ENCODE measurements at places on chromosomes 5 and 9.

- peak; percentile 2 for DNase-seq
These were observed 656 bp downstream of the CEP78 start for GRCh38 chr9:78236551-78236910.

- no peak for DNase-seq
These were observed 352.9 kb downstream of the GLIS3 start for GRCh38 chr9:3946840-3947587.

- no peak for DNase-seq
These were observed 21.5 kb downstream of the NEURL1B start for GRCh38 chr5:172662596-172662995.

GRCh38 chr9:110157823-110158664, 49.9 kb downstream of the C9orf152 start:
- no peak for DNase-seq

- no peak for DNase-seq
These were observed 54.0 kb upstream of the ALDH1B1 start for GRCh38 chr9:38338342-38339018.

GRCh38 chr5:143025971-143026370, 255.8 kb downstream of the ARHGAP26 start:
- DNase-seq, result no peak

- no peak for DNase-seq
These were observed 5.4 kb upstream of the ZDHHC12 start for GRCh38 chr9:128729302-128729701.

- DNase-seq, result no peak
These were observed 7.5 kb upstream of the SLC12A7 start for GRCh38 chr5:1119312-1119831.

DNA sequence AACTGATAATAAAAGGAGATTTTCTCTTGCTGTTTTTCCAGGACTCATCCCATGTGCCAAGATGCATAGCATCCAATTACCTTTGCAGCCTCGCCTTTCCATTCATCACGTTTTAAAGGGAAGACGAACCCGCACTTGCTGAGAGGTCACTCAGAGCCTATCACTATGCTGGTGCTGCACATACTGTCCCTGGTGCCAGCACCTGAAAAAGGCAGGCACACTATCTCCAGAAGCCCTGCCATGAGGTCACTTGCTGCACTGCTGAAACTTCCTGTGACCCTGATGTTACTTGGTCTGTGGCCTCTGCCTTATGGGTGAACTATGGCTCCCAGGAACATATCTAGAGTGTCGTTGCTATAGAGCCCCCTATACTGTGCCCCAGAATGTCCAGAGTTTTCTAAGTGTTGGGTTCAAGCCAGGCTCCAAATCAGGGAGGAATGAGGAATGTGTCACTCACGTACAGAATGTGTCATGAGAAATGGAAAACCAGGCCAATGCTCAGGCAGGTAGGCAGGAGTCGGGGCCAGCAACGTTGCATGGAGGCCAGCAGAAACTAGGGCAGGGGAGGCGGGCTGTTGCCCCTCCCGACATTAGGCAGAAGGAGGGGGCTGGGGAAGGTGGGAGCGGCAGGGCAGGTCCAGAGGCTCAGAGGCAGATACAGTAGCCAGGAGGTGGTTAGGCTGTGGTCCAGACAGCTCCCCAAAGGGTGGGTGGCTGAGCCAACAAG, 262.1 kb downstream of the CRB2 start:
- DNase-seq, result no peak

GRCh38 chr9:104911032-104911607, 16.8 kb downstream of the ABCA1 start:
- no peak for DNase-seq

DNA sequence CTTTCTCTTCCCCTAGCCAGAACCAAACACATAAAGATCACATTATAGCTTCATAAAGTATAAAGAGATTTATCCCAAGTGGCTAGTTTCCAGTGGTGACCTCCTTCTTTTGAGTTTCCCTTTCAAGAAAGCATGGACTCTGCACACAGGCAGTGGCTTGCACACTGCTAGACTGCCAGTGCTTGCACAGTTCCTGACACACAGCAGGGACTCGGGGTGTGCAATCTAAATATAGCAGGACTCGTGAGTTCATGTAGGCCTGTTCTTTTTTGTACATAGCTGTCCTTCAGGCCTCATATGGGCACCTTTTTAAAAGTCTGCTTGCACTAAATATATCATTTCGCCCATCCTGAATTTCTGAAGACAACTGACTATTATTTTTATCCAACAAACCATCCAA, 308.6 kb downstream of the FBXL7 start:
- DNase-seq, result no peak

DNA sequence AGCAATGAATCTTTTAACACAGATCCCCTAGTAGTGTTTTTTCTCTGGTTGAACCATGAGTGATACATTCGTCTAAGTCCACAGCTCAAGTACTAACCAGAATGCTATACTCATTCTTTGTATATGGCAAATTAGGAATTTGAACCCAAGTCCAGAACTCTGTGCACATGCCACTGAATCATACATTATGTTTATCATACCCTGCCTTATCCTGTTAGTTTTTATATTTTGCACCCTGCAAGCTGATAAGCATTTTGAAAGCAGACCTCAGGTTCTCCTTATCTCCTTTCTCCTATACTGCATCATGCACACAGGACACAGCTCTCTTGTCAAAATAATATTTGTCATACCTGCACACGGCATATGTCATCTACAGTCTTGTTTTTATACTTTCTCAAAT, 54.6 kb upstream of the ELL2 start:
- DNase-seq, result no peak

- no peak for DNase-seq
These were observed 22.8 kb downstream of the LMNB1 start for GRCh38 chr5:126799780-126800179.

GRCh38 chr9:88994469-88995199, 3.4 kb downstream of the S1PR3 start:
- DNase-seq, result no peak

- no peak for DNase-seq
These were observed 305.8 kb downstream of the TRIM32 start for GRCh38 chr9:116992865-116993264.

DNA sequence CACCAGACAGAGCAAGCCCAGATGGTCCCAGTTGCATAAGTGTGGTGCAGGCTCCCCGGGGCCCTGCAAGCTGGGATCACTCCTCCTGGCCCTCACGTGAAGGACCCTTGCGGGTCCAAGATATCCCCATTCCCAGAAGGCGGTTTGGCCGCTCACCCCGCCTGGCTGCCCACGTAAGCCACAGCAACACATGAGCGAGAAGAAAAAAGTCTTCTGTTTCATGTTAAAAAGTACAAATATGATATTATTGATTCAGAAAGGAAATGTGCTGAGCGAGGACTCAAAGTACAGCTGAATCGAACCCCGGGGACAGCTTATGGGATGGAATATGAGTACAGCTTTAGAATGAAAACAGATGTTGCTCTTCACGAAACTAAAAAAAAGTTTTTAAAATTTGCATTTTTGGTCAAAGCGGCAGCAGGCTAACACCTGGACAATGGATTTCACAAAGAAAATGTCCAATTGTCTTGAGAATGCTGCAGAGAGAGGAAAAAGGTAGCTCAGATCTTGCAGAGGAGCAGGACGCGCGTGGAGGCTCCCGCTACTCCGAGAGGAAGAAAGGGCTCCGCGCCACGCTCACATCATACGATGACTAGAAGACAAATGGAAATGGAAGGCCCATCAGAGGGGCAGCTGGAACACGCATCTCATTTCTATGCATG, 427.6 kb downstream of the IRX1 start:
- DNase-seq, result no peak

- no peak for DNase-seq
These were observed 320.9 kb downstream of the NTRK2 start for GRCh38 chr9:84990416-84990815.

GRCh38 chr5:115775999-115776398, 40.5 kb downstream of the CDO1 start:
- no peak for DNase-seq

- DNase-seq, result no peak
These were observed 84.2 kb upstream of the ERCC6L2 start for GRCh38 chr9:95791286-95791685.

DNA sequence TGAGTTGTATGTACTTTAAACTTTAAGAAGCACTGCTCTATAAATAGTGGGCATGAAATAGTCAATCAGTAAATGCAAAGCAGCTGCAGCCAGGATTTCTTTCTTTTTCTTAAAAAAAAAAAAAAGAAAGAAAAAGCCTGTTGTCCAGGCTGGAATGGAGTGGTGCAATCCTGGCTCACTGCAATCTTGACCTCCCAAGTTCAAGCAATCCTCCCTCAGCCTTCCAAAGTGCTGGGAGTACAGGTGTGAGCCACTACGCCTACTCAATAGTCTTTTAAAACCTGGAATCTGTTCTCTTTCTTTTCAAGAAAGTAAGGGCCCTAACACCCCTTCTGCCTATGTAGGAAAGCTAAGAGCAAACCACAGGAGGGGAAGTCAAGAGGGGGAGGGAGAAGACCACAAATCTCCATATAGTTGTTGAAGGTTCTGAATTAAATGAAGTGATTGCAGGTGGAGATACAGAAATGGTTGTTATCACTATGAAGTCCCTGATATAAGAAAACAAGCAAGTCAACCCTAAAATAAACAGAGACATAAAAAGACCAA, 20.6 kb upstream of the TPD52L3 start:
- DNase-seq, result no peak

GRCh38 chr5:126595486-126596083, 566 bp upstream of the ALDH7A1 start:
- no peak for DNase-seq

DNA sequence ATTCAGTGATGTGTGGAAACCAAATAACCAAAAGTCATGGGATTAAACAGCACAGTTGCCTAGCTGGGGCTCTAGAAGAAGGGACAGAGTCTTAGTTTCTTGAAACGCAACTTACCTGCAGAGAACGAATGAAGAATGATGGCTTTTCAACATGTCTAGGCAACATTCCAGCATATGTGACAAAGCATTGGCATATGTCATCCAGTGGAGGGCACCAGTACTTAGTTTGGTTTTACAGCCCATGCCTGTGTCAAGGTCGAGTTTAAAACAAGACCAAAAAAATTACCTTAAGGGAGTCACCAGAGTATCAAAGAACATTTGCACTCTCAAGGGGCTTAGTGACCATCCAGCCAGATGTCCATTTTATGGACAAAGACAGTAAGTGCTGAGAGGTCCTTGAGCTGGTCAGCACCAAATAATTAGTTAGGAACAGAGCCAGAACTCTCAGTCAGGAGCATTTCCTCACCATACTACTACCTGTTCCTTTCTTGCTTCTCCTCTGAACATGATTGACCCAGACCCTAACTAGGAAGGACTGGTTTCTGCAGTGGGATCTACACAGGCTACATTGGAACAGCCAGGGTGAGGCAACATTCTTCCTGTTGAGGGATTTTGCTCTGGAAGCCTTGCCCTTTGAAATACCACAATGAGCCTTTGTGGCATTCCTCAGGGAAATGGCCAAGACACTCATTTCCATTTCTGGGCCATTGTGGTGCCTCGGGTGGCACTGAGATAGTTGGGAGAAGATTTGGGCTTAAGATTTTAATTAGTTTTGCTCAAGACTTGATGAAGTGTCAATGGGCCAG, 75.4 kb upstream of the ANKH start:
- no peak for DNase-seq

GRCh38 chr5:170216257-170216864, 16.4 kb upstream of the C5orf58 start:
- no peak for DNase-seq

DNA sequence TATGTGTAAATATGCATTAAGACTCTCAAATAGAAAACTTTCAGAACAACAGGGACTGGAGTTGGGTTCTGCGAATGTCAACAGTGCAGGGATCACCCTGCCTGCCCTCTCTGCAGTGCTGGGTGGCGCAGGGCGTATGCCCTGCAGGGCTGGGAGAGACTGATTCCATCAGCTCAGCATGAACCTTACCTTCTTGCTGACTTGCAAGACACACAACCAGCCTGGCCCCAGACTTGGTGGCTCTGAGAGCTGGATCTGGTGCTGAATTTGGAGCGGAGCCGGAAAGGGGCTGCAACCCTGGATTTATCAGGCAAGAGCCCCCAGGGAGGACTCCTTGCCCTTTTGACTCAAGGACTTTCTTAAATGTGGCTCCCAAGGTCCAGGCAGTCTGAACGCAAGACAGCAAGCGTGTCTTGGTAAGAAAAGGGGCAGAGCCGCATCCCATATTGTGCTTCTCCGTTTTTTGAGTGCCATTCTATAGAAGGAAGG, 376.0 kb upstream of the IRX2 start:
- no peak for DNase-seq

DNA sequence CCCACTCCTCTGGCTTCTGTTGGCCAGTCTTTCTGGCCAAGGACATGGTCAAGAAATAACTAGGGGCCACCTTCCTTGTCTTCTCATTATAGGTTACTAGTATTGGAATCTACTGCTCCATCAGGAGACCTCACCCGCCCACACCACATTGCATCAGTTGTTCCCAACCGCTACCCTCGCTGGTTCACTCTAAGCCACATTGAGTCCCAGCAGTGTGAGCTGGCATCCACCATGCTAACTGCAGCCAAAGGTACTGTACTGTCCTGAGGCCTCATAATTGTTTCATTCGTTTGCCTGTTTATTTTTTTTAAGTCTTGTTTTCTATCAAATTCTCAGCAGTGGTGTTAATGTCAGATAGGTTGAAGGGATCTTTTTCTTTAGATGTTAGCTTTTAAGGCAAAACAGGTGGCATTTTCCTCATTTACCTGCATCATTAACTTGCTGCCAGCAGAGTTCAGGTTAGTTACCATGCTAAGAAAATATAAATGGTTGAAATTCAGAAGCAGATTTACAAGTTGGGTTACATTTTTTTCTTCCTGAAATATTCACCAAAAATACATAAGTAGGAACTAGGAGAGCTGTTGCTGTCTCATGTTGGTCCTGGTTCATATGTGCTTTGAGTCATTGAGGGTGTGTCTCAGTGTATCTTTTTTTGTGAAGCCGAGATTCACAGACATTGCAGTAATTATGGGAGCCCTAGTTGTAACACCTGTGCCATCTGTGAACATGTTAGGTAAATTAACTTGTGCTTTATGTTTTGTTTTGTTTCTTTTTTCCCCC, 206.9 kb downstream of the ZSWIM6 start:
- DNase-seq, result no peak

DNA sequence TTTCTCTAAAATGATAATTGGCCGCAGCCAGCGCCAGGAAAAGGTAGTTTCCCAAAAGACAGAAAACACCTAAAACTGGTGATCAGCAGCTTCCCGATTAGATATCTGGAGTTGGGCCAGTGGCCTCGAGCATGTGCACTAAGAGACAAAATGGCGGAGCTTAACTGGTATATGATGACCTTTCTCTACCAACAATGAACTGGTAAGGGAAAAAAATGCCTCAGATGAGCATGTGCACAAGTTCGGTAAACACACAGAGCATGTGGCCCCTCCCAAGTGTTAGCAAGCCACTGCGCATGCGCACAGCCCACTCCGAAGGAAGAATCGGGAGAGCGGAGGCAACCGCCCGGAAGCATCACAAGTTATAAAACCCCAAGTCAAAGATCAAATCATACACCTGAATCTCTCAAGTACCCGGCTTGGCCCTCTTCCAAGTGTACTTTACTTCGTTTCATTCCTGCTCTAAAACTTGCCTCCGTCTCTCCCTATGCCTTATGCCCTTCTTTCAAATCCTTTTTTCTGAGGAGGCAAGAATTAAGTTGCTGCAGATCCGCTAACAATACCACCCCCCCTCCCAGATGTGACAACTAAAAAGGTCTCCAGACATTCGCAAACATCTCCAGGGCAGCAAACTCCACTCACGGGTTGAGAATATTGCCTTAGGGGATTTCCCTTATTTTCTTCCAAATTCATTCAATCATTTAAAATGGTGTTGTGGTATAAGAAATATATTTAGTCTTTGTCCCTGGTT, 15.0 kb upstream of the PTBP3 start:
- DNase-seq, result peak; percentile 20
